NCI-H1105 treated with DMSO at 0.1 percent for 48 hours (cell line): ENCODE measurements at places on chromosomes 3 and 15.

GRCh38 chr3:123790254-123791072 is 93.7 kb downstream of the MYLK start:
- DNase-seq: no peak

DNA sequence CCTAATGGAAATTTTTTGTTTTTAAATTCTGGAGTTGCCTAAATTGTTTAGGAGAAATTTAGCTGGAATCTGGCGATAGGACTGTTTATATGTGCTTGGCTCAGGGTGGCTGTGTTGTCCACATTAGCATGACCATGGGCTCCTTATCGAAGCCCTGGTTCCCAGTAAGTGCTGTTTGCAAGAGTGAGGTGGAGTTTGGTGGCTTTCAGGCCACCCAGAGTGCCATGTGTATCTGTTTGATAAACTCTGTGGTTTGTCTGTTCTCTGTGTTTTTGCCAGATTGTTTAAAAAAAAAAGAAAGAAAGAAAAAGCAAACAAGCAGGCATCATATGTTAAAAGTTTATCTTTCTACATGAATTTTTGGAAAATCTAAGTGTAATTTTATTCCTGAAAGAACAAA is 51.5 kb downstream of the PLCL2 start:
- DNase-seq: no peak

DNA sequence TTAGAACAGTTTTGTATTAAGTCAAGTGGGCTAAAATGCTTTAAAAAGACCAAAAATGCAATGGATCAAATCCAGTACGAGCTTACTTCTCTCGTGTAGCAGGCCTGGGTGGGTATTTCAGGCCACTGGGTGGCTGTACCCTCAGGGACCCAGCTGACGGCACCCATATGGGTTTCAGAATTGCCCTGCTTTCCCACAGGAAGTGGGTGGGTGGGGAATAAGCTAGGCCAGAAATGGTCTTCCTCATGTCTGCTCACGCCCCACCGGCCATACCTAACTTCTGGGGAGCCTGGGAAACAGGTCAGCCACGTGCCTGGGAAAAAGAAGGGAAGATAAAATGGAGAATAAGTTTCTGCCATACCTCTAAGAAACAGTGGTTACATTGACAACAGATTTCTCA is 20.3 kb downstream of the GPR160 start:
- DNase-seq: no peak

DNA sequence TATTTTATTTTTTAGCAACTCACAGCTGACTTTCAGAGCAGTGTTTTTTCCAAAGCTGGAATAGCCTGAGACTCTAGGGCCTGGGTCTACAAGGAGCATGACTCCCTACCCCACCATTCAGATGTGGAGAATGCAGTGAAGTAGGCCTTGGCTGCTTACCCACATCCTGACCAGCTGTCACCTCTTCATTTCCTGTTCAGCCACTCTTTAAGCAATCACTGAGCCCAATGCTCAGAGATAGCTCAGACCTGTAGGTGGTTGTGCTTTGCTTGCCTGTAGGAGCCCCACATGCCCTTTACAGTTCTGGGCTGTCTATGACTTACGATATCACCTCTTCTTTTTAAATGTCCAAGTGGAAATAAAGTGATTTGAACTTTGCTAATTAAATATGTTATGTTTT is 148.1 kb downstream of the NEK11 start:
- DNase-seq: no peak

DNA sequence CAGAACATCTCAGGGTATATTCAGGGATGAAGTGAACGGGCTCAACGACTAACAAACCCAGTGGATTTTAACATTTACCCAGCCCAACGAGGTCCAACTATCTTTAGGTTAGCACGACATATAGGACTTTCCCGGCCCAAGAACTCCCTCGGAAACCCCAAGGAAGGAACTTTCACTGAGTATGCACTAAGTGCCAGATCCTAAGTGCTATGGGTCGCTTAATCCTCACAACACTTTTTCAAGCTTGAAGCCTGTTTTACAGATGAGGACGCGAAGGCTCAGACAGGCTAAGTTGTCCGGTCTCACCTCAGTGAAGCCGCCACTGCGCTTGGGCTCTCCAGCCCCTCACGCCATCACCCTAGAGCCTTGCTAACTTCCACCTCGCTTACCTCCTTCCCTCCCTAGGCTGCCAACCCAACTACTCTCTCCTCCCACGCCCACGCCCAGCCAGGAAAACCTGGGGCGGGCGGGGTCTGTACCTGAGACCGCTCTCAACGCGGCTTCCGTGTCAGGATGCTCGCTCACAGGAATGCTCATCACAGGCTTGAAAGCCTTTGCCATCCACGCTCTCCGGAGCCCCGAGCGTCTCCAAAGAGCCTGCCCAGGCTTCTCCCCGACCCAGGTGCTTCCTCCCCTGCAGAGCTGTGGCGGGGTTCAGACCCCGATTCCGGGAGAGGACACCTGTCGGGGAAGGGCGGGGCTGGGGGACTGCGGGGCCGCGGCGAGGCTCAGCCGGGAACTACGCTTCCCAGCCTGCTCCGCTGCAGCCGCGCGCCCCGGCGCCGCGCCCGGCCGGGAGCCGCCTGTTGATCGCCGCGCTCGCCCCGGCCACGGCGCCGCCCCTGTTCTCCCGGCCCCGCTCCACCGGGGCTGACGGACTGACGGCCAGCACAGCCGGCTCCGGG is at the start of gene TMOD2:
Gene TMOD2, plus strand, starts transcription at position 806 of the 905 bp plus-strand sequence. CDS start 14,845 bp downstream, outside the sequence.
- DNase-seq: peak; percentile 56

DNA sequence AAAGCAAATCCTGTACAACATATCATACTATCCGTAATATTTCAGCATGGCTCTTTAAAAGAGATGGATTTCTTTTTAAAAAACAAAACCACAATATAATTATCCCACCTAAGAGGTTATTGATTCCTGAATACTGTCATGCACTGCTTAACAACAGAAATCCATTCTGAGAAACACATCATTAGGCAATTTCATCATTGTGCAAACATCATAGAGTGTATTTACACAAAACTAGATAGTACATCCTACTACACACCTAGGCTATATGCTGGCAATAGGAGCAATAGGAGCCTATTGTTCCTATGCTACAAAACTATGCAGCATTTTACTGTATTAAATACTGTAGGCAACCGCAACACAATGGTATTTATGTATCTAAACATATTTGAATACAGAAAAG is 242.0 kb downstream of the NEK10 start:
- DNase-seq: peak; percentile 87

DNA sequence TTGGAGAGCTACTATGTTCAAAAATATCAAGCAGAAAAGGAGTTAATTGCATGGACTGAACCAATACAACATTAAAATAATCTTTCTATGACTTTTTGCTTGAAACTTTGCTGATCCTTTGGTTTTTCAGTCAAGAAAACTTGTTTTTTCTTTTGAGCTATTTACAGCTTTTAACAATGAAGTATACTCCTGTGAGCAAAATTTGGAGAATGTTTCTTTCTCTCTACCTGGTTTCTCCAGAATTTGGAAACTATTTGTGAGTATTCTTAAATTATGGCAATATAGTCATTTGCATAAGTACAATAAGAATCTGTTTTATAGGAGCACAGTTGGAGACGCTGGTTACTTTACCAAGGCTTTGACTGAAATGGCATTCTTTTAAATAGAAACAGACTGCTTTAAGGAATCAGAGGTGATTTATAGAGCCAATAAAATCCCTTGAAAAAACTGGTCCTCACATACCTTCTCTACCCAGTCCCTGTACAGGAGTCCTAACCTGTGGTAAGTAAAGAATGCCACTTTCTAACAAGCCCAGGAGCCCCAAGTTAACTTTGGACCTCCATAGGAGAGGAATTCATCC is 127.4 kb downstream of the PLCH1 start:
- no peak for DNase-seq

DNA sequence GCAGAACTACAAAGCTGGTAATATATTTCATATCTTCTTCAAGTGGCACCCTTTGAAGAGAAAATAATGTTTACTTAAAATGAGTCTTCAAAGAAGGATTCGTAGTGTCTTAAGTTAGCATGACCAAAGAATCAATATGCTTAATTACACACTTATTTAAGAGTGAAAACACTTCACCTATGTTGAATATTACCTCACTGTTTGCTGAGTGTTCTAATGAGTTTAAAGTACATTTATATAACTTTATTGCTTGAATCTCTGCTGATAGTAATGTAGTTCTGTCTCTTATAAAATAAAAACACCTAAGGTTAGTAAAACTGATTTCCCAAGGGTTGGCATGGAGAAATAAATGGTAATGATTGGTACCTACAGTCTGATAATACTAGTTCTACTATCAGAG is 143.3 kb upstream of the SLC2A2 start:
- DNase-seq: no peak

DNA sequence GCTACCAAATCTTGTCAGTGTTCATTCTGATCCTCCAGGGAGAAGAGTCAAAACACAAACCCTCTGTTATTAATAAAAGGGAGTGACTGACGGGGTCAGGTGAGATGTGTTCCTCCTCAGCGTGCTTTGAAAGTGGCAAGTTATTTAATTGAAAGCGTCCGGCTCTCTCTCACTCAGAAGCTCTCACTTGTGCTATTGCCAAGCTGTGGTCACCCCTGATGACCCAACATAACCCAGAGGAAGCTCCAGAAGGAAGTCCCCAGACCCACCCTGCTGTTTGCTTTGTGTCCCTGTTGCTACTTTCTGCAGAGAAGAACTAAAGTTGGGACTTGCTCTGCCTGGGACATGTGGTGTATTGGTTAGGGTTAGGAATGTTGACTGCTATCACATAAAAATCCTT is 235.6 kb downstream of the EDEM1 start:
- no peak for DNase-seq

DNA sequence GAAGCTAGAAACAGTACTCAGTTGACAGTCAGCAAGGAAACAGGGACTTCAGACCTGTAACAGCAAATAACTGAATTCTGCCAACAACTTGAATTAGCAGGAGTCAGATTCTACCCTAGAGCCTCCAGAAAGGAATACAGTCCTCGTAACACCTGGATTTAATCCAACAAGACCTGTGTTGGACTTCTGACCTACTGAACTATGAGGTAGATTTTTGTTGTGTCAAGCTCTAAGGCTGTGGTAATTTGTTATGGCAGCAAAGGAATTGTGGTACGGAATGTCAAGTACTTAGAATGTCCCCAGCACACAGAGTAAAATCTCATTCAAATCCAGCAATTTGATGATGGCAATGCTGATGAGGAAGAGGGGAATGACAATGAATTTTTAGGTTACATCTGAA is 234.1 kb downstream of the LRRN1 start:
- DNase-seq: no peak
